ENCODE measurements at places on chromosomes 5 and 9.

GRCh38 chr9:88174324-88174723 lies 36.0 kb upstream of the SPATA31C2 start:
- no peak for DNase-seq

DNA sequence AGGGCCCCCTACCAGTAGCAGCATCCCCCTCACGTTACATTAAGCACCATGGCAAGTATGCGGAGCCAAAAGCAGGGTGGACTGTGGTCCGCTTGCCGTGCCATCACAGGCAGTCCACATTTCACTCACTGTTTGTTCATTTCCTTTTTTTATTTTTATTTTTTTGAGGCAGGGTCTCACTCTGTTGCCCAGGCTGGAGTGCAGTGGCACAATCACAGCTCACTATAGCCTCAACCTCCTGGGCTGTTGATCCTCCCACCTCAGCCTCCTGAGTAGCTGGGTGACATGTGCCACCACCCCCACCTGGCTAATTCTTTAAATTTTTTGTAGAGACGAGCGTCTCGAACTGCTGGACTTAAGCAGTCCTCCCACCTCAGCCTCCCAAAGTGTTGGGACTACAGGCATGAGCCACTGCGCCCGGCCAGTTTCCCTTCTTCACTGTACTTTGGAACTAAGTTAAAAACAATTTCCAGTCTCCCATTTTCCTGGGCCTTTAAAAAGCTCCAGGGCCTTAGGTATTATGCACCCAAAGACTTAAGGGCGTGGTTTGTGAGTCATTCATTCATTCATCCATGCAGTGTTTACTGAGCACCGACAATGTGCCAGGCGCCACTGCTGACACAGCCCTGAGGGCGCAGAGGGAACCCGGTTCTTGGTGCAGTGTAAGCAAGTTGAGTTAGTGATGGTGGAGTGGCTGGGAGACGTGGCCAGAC lies 19.9 kb downstream of the PRRX2 start:
- DNase-seq = peak; percentile 76

GRCh38 chr9:14365670-14366069 lies 51.7 kb upstream of the NFIB start:
- no peak for DNase-seq

GRCh38 chr9:110847671-110848070 lies 179.1 kb downstream of the MUSK start:
- peak; percentile 47 for DNase-seq

DNA sequence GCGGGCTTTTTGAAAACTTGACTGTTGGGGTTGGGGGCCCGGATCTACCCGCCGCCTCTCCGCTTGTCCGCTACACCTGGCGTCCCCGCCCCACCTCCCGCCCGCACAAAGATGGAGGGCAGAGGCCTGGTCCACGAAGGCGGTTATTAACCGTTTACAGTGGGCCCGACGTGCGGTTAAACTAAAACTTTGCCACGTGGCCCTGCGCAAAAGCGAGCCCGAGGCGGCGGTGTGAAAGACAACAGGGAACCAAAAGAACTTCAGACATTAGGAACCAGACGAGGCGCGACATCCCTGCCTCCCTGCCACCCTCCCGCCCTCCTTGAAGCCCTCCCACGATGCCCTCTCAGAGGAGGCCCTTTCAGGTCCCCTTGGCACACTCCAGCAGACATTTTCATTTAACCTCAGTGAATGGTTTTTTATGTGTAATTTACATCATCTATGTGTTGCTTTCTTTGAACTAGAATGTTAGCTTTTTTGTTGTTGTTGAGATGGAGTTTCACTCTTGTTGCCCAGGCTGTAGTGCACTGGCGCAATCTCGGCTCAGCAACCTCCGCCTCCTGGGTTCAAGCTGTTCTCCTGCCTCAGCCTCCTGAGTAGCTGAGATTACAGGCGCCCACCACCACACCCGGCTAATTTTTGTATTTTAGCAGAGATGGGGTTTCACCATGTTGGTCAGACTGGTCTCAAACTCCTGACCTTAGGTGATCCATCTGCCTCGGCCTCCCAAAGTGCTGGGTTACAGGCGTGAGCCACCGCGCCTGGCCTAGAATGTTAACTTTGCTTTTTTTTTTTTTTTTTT lies 999 bp upstream of the HNRNPA0 start:
- no peak for DNase-seq

- DNase-seq = no peak
Measured at GRCh38 chr5:69416180-69416579, 1.3 kb downstream of the MARVELD2 start.

DNA sequence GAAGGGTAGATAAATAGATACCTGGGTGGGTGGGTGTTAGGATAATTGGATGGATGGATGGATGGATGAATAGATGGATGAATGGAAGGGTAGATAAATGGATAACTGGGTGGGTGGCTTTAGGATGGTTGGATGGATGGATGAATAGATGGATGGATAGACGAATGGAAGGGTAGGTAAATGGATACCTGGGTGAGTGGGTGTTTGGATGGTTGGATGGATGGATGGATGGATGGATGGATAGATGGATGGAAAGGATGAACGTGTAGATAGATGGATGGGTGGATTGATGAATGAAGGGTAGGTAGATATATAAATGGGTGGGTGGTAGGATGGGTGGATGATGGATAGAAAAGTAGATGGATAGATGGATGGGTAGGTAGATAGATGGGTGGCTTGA lies 59.8 kb upstream of the RXRA start:
- no peak for DNase-seq

DNA sequence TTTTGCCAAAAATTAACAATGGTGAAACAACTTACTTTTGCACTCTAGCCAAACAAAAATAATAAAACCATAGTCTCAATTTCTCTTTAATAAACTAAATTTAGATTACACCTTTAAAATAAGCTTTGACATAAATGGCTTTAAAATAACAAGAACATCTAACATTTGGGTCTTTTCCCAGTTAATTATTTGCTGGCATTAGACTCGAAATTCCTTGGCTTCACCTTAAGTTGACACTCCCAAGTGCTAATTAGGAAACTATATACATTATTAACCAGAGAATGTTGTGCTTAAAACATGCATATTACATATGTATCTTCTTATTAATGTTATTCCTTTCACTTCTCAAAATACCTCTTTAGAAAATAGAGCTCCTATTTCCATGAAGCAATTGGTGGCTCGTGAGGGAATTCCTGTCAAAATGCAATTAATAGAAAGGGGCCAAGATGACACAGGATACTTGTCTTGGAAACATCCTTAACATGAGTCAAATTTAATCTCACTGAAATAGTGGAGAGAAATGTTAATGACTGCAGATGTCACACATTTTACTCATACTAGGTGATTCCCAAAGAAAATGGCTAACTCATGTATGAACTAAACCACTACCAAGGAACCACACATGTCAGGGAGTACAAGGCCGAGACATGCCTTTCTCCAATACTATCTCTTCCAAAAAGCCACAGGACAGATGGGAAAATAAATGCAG lies 932.9 kb upstream of the DMAC1 start:
- DNase-seq = peak; percentile 24

DNA sequence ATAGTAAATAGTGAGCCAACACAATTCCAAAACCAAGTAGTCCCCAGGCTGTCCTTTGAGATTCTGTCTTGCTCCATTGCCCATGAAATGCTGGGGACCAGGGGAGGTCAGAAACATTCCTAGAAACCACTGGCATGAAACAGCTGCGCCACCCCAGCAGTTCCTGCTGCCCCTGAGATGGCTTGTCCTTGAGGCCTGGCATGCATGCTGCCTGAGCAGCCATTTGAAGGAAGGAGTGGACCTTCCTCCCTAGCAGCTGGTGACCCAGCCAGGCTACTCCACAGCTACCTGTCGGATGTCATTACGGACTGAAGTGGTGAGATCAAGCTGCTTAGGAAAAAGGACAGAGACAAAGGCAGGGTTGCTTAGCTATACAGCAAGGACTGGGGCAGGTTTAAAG lies 260.6 kb downstream of the DENND1A start:
- no peak for DNase-seq
